ENCODE measurements at places on chromosomes 1 and 21. TPM values are rescaled to one million over a fixed set of nuclear protein-coding genes. Genes with fewer than 3 reads are reported as not detected.

VHLL gene
- total RNA-seq, result not detected

TACSTD2 gene
- 0.21 TPM for total RNA-seq

CA6 gene
- not detected for total RNA-seq

RPE65 gene
- total RNA-seq, result not detected

E2F2 gene
- 2.1 TPM for total RNA-seq

NIBAN1 gene
- 54.1 TPM for total RNA-seq

ARPC5 gene
- 120 TPM for total RNA-seq

BROX gene
- 75.2 TPM for total RNA-seq

- DNase-seq, result no peak
Observed at GRCh38 chr1:200836213-200836612, 36.6 kb upstream of the GPR25 start.

- DNase-seq, result no peak
Observed at GRCh38 chr1:6497215-6497866, 5.9 kb upstream of the PLEKHG5 start.

GRCh38 chr1:7149080-7149838 is 364.0 kb downstream of the CAMTA1 start:
- no peak for DNase-seq

GRCh38 chr1:87518794-87519193 is 190.1 kb downstream of the LMO4 start:
- DNase-seq, result no peak

- DNase-seq, result no peak
Observed at GRCh38 chr1:75171876-75172275, 37.7 kb downstream of the LHX8 start.

- no peak for DNase-seq
Observed at GRCh38 chr1:209835782-209836298, 8.1 kb downstream of the UTP25 start.

- DNase-seq, result peak; percentile 80
Observed at GRCh38 chr1:160539990-160540858, 17.2 kb upstream of the SLAMF6 start.

GRCh38 chr1:218496561-218496960 is 151.4 kb downstream of the TGFB2 start:
- DNase-seq, result no peak

- DNase-seq, result no peak
Observed at GRCh38 chr1:19385869-19386591, 73.9 kb downstream of the SLC66A1 start.

- DNase-seq, result no peak
Observed at GRCh38 chr1:44327679-44328491, 27.2 kb downstream of the ERI3 start.

GRCh38 chr1:178470411-178470960 is 26.3 kb downstream of the CLEC20A start:
- no peak for DNase-seq

GRCh38 chr1:36571106-36571505 is 88.4 kb upstream of the CSF3R start:
- no peak for DNase-seq

GRCh38 chr1:224182057-224182865 is 779 bp upstream of the DEGS1 start:
- DNase-seq, result peak; percentile 83

DNA sequence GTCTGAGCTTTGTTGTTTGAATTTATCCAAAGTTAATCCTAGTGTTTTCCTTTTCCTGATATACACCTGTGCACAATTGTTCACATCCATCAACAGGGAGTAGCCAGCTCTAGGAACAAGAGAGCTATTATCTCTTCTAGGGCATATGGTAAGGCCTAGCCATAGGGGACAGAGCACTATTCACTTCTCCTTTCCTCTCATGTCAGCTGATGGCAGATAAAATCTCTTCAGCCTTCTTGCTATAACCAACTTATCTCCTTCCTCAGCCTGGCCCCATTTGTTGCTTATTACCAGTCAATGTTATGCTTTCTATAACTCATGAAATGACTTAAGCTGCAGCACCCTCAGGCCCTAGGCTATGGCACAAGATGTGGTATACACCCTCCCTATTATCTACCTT is 38.9 kb downstream of the PATJ start:
- DNase-seq, result peak; percentile 6

GRCh38 chr1:239387304-239388158 is 1.2 kb downstream of the CHRM3 start:
- peak; percentile 4 for DNase-seq

DNA sequence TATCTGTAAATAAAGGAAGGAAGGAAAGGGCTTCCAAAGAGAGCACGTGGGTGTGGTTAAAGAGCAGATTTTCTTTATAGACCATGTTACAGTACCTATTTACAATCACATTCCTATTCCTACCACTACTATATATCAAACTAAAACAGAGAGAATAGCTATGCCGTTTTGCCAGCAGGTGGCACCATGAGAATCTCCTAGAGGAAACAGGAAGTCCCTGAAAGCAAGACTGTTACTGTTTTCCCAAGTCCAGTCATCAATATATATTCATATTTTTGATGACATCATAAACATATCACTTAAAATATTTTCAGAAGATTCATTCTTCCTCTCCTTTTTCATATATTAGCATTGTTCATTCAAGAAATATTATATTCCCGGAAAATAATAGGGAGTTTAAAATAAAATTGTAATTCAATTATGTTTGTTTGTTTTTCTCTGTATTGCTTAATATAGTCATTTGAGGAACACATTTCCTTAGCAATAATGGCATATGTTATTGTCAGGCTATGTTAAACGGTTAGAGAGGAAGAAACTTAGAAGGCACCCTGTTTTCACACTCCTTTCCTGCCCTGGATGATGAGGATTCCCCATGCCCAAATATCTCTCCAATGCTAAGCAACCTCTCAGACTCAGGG is 6.6 kb downstream of the CCDC190 start:
- DNase-seq, result peak; percentile 69

GRCh38 chr1:51760872-51761271 is 117.7 kb downstream of the NRDC start:
- DNase-seq, result no peak

GRCh38 chr1:177476676-177477075 is 305.9 kb downstream of the BRINP2 start:
- no peak for DNase-seq

DNA sequence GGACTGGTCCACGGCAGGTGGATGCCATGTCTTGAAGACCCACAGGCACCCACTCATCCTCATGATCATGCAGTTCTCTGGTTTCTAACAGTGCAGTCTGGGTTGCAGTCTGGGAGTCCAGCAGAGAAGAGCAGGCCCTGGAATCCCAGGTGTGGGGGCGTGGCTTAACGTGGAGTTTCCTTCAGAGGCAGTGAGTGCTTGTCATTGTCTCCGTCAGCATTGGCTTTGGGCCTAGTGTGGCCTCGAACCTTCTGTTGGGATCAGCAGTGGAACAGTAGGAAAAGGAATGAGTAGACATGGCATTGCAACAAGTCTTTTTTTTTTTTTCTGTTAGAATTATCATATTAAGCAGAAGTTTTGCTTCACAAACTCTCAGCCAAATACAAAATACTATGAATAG is 12.8 kb downstream of the LGALS8 start:
- DNase-seq, result no peak

GRCh38 chr1:207034998-207035397 is 2.4 kb upstream of the C1orf116 start:
- no peak for DNase-seq

Data from natural killer cell (primary cell).